ENCODE measurements at places on chromosomes 2 and 18. TPM values are rescaled to one million over a fixed set of nuclear protein-coding genes. Genes with fewer than 3 reads are reported as not detected.

- DNase-seq: no peak
These were observed 135.2 kb downstream of the BARD1 start for GRCh38 chr2:214674278-214674677.

Gene FN1
- polyA plus RNA-seq: 550 TPM

DNA sequence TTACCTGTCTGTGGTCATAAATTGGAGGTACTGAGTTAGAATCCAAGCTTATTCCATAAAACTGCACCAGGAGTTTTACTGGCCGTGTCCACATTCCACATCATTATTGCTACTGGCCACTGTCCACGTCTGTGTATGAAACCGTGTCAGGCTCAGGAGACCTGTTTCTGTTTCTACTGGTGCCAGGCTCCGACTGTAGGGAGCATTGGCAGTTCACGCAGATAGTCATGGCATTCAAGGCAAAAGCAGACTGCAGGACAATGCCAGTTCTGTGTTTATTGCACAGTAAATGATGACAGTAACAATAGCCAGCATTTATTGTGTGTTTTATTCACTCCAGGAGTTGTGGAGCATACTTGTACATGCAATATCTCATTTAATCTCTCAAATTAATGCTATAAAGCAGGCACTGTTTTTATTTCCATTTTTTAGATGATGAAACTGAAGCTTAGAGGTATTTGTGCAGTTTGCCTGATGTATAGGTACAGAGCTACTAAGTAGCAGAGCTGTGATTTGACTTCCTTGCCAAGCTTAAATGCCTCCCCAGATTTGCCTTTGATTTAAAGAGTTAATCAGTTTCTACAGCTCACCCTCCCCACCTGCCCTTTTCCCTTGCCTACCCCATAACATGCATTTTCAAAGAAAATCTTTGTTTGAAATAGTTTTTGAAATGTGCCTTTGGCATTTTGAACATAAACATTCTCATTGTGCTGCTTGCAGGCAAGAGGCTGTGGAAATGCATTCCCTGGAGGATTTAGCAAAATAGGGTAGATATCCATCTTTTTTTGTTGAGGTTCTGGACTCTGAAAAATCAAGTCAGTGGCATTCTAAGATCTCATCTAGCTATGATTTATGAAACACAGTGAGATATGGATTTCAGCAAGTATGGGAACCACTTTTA is 55.5 kb downstream of the MAP4K4 start:
- no peak for DNase-seq

DNA sequence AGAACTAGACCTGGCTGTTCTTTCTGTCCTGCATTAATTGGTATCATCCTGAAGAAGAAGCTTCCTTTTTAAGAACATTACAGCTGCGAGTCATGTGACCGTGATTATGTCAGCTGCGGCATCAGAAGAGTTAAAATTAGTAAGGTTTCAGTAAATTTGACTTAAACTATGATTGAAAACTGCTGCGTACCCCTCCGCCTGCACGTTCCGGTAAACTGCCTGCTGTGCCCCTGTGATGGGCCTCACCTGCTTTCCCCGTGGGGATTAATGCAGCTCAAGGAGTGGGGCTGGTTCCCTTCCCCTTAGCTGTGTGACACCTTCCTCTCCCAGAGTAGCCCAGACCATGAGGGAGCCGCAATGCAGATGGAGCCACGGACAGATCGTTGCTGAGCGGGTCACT is 36.1 kb upstream of the MYO3B start:
- DNase-seq: no peak

GRCh38 chr2:173623438-173624319 is 269.0 kb downstream of the CDCA7 start:
- DNase-seq: no peak
